Lung (tissue), 17 donors: ENCODE measurements at places on chromosomes 4 and X.

- no peak for DNase-seq
These were observed 4.8 kb downstream of the WDR44 start for GRCh38 chrX:118350706-118351105.

DNA sequence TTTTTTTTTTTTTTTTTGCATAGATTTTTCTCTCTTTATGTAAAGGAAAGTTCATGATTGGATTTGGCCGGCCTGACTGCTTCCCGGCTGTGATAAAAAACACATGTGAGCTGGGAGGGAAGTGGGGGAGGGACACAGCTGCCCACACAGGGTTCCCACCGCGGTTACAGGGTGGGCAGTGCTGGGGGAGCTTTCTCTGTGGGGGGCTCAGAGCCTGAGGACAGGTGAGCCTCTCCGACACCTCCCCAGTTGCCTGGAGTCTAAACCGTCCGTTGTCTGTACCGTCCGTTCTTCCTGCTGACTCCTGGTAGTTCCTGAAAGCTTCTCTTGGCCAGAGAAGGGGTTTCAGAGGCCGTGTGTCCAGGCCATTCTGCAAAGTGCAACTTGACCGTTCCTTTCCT lies 21.8 kb downstream of the SHOX start:
- no peak for DNase-seq

DNA sequence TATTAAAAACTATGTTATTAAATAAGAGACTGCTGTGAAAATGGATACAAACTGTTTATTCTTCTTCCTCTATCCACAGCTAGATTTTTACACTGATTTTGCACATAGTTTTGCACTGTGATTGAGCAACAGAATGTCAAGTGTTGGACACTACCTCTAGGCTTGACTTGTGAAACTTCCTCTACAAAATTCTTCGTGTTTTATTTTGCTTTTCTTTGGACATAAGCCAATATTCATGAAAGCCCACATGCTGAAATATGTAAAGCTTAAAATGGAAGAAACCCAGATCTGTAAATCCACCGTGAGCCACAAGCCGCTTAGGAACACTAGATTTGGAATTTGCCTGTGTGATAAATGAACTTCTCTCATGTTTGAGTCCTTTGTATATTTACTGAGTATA lies 849.4 kb downstream of the FSTL5 start:
- DNase-seq: no peak

DNA sequence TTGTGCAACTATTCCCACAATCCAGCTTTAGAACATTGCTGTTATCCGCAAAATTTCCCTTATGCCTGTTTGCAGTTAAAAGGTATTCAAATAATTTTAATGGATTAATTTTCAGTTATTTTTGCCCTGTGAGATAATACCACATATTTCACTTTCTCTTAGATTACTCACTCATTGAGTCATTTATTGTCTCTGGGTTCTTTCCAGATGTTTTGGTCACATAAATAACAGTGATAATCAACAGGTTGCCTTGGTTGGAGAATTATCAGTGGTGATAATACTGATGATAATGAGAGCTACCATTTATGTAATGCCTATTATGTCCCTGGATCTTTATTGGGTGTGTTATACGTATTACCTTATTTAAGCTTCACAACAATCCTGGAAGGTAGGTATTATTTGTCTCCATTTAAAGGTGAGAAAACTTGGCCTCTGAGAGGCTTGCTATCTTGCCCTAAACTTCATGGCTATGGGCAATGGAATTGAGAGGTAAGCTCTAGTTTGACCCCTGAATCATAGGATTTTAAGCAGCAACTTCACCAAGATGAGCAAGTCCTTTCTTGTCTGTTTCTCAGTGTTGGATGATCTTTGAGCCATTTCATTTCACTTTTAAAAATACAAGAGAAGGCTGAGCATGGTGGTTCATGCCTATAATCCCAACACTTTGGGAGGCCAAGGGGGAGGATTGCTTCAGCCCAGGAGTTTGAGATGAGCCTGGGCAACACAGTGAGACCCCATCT lies 87.4 kb downstream of the KIT start:
- no peak for DNase-seq

DNA sequence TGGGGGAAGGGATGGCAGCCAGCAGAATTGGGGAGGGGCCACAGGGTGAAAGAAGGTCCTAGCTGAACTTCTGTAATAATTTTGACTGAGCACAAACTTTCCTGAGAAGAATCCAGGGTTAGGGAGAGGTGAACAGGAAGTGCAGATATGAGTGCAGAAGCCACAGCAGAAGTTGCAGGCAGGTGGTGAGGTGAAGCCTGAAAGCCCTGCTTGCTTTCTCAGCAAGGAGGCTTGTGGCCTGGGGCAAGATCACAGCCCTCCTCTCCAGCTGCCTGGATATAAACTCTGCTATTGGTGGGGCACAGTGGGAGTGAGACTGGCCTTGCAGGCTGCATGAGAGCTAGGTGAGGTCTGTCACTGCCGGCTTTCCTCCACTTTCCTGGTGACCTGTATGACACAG lies 44.1 kb upstream of the UPRT start:
- no peak for DNase-seq

DNA sequence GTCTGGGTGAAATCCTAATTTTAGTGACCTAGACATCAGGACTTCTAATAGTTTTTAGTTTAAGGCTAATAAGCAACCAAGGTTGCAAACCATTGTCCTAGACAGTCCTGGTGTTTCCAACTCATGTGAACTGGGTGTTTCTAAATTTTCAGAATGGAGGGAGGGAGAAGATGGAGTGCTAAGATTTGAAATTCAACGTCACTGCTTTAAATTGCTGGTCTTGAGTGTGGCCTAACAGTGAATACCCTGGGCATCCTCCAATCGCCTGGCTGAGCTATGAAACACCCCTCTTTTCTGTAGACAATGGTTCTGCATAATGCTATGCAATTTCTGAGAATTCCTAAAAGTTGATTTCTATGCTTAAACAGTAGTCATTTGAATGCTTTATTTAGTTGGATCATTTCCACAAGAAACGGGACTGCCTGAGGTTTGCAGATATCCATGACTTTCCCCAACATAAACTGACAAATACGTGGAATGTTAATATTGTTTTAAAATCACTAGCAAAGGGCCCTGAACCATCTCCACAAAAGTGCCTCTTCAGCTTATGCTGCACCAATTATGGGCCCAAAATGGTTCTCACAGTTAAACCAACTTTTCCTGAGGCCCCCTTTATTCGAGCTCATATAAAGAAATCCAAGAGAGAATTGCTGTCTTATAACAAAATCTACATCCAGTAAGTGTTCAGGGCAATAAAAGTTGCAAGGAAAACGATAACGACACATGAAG lies 1.1 kb downstream of the FBXL5 start:
- DNase-seq: peak; percentile 62
